ENCODE measurements at places on chromosomes 6 and 20.

DNA sequence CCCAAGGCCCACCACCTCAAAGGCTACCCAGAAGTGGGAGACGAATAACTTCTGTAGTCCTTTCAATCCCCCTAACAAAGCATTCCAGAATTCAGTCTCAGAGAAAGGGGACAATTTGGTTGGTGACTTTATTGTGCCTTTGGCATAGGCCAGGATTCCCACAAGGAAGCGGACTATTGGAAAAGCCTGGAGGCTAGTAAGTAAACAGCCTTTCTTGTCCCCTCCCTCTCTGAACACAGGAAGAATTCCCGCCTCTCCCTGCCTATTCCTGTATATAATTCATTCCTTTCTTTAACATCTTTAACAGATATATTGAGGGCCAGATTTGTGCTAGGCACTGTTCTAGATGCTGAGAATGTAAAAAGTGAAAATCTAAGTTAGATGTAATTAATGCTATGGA is 36.1 kb downstream of the RNF8 start:
- no peak for DNase-seq

GRCh38 chr6:84635081-84635761 is 129.2 kb downstream of the TBX18 start:
- DNase-seq: no peak

- no peak for DNase-seq
Measured at GRCh38 chr6:68054756-68055155, 580.3 kb upstream of the ADGRB3 start.

GRCh38 chr20:14407336-14407735 is 69.9 kb upstream of the FLRT3 start:
- DNase-seq: no peak

DNA sequence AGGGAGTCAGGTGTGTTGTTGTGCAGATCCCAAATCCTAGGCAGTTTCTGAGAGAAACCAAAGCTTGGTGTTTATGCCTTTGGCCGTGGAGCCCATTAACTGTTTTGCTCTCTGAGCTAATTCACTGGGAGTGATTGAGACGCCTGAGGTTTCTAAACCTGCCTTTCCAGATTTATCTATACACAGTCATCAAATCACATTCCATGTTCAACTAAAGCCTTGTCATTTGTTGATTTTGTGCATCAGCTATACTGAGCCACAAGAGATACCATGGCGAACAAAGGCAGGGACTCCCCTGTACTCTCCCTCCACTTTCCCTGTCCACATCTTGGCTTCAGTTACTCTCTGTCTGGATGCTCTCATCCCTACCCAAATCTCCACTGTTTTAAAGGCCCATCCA is 229.7 kb upstream of the PMEPA1 start:
- DNase-seq: no peak

GRCh38 chr6:108114841-108115597 is 40.5 kb upstream of the OSTM1 start:
- DNase-seq: no peak

DNA sequence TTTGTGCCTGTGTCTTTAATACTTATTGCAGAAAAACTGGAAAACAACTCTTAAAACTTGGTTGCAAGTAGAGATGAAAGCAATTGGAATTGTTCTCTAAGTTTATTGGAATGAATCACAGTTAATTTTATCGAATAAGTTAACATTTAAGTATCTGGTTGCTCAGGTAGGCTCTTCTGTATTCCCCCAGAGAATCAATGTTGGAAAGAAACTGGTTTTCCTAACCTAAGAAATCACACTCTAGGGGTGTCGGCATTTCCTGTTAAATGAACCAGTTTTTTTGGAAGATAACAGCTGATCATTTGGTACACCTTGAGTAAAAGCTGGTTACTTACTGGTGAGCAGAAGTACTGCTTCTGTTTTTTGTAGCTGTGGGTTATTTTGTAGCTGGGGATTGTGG is 5.2 kb downstream of the TFAP2C start:
- no peak for DNase-seq

Data from HAP-1 (cell line).